ENCODE measurements at places on chromosomes 12 and 14. TPM values are rescaled to one million over a fixed set of nuclear protein-coding genes. Genes with fewer than 3 reads are reported as not detected.

Gene ATL1
- total RNA-seq, result 6.9 TPM

Gene FBXO34
- total RNA-seq, result 28.9 TPM

Gene IKZF4
- 3.5 TPM for total RNA-seq

Gene RAD9B
- total RNA-seq, result 1.3 TPM

Gene CMKLR1
- total RNA-seq, result 1.7 TPM

Gene SOX5
- 13.8 TPM for total RNA-seq

Gene PTGER2
- total RNA-seq, result 1.3 TPM

Gene TRIP11
- 45.3 TPM for total RNA-seq

Gene AHNAK2
- total RNA-seq, result 32.4 TPM

Gene RDH5
- total RNA-seq, result 6.0 TPM

Gene IFNG-AS1
- not detected for total RNA-seq

Gene CIROP
- not detected for total RNA-seq

Gene CSRP2
- total RNA-seq, result 64.3 TPM

Gene IL26
- not detected for total RNA-seq

Gene LMNTD1
- not detected for total RNA-seq

Gene EGLN3
- total RNA-seq, result 0.64 TPM

Gene IL22
- not detected for total RNA-seq

Gene GLT8D2
- 55.1 TPM for total RNA-seq

Gene PRB2
- total RNA-seq, result not detected

Gene SERPINA10
- not detected for total RNA-seq

Gene OTX2
- total RNA-seq, result not detected

Gene ACOT4
- total RNA-seq, result 1.7 TPM

Gene TSPAN9
- 76.0 TPM for total RNA-seq

Gene STYK1
- 0.86 TPM for total RNA-seq

Data from fibroblast of villous mesenchyme (primary cell).